Skeletal muscle cell (primary cell): ENCODE measurements at places on chromosomes 6 and 20.

DNA sequence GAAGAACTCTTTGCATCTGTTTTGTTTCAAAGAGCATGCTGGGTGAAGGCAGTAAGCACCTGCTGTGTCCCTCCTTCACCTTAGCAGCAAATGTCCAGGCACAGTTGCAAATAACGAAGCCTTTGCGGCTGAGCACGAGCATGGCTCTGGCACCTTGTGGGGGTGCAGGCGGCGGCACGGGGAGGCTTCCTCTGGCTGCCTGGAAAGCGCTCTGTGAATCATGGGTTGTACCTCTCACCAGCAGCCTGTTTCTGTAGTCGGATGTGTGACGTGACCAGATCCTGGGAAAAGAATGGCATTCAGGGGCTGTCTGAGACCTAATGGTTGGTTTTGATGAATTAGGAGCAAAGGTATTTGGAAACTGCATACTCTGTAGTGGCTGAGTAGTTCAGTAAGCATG is 144.8 kb downstream of the DTNBP1 start:
- DNase-seq, result no peak

GRCh38 chr20:54062812-54063280 is 7.5 kb downstream of the BCAS1 start:
- no peak for DNase-seq

DNA sequence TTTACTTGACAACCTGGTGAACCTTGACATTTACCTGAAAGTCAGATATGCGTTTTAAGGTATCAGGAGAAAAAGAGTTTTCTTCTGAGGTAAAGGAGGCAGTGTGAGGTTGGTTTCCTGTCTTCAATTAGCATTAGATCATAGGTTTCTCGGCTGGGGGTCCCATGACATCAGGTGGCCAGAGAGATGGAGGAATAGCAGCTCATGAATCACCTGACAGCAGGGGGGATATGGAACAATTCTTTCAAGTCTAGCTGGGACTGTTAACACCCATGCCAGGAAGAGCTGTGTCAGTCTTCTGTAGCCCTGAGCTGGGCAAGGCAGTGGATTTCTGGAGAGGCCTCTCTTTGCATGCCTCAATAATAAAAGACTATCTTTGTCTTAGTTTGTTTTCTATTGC is 108.0 kb upstream of the TMEM170B start:
- DNase-seq, result no peak

GRCh38 chr20:52056203-52057062 is 135.1 kb downstream of the ZFP64 start:
- peak; percentile 76 for DNase-seq

GRCh38 chr6:5094327-5094726 is 9.2 kb downstream of the PPP1R3G start:
- DNase-seq, result peak; percentile 87
